ENCODE measurements at places on chromosomes 2 and 18. TPM values are rescaled to one million over a fixed set of nuclear protein-coding genes. Genes with fewer than 3 reads are reported as not detected.
A peak's percentile ranks its signal among the peaks of the same experiment; 100 is the strongest.

DNA sequence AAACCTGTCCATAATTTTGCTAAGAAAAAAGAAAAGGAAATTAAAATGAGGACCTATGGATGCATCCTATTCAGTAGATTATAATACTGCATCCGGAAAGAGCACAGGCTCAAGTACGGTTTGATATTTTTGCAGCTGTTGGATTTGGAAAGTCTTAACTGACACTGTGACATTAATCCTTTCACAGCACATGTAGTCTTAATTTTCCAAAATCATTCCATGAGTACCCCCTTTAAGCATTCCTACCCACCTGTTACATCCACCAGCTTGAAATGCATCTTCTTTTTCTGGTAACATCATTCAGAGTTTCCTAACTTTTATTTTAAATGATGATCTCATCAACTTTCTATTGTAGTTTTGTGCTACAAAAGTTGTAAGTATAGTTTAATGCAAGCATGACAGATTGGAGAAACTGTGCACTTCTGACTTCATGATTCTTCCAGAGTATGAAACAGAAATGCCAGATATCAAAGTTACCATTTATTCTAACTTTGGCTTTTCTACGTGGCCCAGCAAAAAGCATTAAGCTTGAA, 113.5 kb downstream of the ESCO1 start:
- DNase-seq = no peak

BMPR2 gene
- total RNA-seq = 83.6 TPM

MRPL19 gene
- 46.9 TPM for total RNA-seq

GRCh38 chr2:230052299-230052698, 16.4 kb downstream of the SLC16A14 start:
- DNase-seq = no peak

DYNAP gene
- total RNA-seq = not detected

DES gene
- 21,230 TPM for total RNA-seq

GRCh38 chr18:2412281-2412680, 159.0 kb downstream of the METTL4 start:
- DNase-seq = no peak

DNA sequence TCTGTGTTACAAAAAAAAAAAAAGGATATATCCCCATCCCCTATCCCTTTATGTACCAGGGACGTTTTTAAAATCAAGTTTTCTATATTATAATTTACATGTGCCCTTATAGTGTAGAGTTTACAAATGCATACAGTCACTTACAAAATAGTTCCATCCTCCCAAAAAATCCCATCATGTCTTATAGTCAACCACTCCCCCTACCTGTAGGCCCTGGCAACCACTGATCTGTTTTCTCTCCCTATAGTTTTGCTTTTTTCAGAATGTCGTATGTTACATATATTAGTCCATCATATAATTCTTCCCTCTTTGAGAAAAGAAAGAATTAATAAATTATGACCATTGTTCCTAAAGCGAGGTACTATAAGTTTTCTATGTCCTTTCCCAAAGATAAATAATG, 17.8 kb downstream of the CFAP210 start:
- no peak for DNase-seq

DNA sequence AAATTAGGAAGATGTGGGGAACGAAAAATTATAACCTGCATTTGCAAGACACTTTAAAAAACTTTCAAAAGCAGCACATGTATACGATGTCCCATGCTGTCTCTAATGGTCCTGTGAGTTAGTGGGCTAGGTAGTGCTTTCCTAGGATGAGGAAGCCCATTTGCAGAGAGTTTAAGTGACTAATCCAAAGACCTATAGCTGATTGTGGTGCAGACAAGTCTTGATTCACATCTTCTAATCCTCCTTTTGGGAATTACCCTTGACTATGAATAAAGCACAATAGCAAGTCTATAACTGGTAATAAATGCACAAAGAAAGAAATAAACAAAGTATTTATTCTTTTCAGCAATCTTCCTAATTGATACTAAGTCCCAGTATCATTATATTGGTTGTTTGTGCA, 234.6 kb upstream of the FANCL start:
- no peak for DNase-seq

GRCh38 chr18:79552140-79552631, 127.4 kb upstream of the CTDP1 start:
- peak; percentile 71 for DNase-seq

DOK6 gene
- total RNA-seq = 10.6 TPM

GRCh38 chr2:119387381-119388129, 20.8 kb downstream of the DBI start:
- peak; percentile 76 for DNase-seq

TGIF1 gene
- 10.8 TPM for total RNA-seq

NTSR2 gene
- total RNA-seq = not detected

DNA sequence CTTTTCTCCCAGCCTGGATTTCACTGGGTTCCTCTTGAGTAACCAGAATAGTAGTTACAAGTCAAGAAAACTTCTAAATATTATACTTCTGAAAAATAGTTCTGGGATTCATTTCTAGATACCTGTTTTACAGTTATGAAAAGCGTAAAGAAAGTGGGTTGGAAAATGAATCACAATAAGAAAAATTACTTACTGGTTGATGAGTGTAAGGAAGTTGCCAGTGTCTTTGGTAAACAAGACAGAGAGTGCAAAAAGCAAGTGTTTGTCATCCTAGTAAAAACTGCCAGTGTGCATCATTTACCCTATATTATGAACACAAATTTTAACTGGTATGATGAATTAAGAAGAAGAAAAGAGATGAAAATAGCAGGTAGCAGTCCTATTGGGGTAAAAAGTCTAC, 88.9 kb downstream of the R3HDM1 start:
- DNase-seq = no peak

DNA sequence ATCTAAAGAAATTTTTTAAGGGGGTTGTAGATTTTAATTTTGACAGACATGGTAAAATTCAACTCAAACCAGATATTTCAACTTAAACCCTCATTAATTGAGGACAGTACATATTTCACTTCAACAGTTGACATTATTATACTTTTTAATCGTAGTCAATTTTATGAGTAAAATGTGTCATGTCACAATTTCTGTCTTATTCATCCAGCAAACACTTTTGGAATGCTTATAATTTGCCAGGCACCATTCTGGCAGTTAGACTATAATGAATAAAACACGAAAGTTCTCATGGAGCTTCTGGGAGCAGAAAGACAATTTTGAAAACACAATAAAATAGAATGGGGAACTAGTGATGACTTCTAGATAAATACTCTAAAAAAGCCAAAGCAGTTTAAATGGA, 1094.8 kb downstream of the SUCLG1 start:
- no peak for DNase-seq

DNA sequence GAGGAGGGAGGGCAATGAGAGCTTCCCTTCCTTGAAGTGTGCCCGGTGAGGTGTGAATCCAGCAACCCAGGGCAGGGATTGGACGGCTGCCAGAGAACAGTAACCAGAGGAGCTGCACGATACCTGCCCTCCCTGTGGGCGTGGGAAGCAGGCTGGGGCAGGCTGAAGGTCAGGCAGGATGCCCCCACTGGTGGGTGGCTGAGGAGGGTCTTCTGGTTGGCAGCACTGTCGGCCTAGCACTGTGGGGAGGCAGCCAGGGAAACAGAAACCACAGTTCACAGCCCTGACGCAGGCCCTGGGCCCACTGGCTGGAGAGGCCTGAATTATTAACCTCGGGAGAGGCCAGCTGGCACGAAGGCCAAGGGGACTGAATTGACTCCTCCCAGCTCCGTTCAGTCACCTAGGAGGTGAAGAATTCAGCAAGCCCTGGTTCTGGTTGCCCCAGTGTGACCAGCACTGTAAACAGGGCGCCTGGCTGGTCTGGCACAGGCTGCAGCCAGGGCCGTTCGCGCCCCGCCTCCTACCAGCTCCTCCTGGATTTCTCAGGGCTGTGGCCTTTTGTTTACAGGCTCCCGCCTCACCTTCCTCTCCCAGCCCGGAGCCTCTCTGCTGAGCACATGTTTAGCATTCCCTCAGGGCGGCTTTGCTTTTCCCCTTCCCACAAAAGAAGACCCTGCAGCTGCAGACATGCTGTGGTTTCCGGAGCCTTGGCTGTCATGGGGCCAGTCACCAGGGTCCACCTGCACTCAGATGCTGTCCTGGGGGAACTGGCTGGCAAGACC, 97.8 kb downstream of the B3GNT2 start:
- DNase-seq = no peak

RNF125 gene
- total RNA-seq = 1.5 TPM

DNA sequence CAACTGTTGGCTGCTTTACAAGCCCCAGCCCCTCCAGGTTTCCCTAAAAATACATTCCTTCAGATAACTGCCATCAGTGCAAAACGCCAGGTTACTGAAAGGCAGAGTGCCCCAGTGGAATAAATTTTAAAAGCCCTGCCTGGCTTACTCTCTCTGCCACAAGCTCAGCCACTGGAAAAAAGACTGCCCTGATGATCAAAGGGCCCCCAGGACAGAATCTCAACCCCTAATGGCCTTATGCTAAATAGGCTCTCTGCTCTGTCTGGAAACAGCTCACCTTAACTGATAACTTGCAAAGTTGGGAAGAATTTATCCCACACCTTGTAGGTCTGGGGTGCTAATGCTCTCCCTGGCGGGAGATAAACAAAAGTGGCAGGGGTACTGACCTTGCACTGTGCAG, 33.9 kb downstream of the CFAP53 start:
- no peak for DNase-seq

GATA6 gene
- 76.2 TPM for total RNA-seq

ABI2 gene
- total RNA-seq = 91.7 TPM

- no peak for DNase-seq
These were observed 75.8 kb upstream of the ITGA6 start for GRCh38 chr2:172351586-172351985.

DNA sequence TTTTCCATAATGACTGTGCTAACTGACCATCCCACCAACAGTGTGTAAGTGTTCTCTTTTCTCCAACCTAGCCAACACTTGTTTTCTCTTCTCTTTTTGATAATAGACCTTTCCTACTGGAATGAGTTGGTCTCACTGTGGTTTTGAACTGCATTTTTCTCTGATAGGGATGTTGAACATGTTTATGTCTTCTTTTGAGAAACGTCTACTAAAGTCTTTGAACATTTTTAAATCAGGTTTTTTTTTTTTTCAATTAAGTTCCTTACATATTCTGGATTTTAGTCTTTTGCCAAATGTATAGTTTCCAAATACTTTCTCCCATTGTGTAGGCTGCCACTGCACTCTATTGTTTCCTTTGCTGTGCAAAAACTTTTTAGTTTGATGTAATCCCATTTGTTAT, 405.5 kb upstream of the FIGN start:
- DNase-seq = no peak

KCNF1 gene
- 0.27 TPM for total RNA-seq

GRCh38 chr2:100581277-100581612, 18.5 kb downstream of the PDCL3 start:
- no peak for DNase-seq

- DNase-seq = no peak
These were observed 13.3 kb upstream of the LCLAT1 start for GRCh38 chr2:30433541-30434299.

- DNase-seq = no peak
These were observed 492.3 kb upstream of the ZEB2 start for GRCh38 chr2:145012214-145012670.

ACVR1C gene
- 0.59 TPM for total RNA-seq

C2orf66 gene
- total RNA-seq = not detected

GPR35 gene
- 1.5 TPM for total RNA-seq

DNA sequence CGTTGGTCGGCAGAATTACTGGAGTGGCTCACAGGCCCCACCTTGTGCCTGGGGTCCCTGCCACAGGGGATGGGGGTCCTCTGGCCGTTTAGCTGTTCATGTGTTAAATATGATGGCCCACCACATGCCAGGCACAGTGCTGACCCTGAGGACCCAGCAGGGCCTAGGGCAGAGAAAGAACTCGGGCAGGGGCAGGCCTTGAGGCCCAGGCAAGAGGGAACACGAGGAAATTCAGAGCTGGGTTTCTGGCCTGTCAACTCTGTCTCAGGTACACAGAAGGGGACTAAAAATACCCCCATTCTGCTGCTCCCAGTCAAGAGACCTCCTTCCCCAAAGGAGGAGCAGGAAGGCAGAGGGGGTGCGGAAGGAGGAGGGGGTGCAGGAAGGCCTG, 66.2 kb downstream of the DNMT3A start:
- DNase-seq = no peak

- DNase-seq = no peak
These were observed 45.0 kb downstream of the ZBTB7C start for GRCh38 chr18:48364146-48364545.

- DNase-seq = no peak
These were observed 287.8 kb upstream of the SETBP1 start for GRCh38 chr18:44392933-44393332.

DNA sequence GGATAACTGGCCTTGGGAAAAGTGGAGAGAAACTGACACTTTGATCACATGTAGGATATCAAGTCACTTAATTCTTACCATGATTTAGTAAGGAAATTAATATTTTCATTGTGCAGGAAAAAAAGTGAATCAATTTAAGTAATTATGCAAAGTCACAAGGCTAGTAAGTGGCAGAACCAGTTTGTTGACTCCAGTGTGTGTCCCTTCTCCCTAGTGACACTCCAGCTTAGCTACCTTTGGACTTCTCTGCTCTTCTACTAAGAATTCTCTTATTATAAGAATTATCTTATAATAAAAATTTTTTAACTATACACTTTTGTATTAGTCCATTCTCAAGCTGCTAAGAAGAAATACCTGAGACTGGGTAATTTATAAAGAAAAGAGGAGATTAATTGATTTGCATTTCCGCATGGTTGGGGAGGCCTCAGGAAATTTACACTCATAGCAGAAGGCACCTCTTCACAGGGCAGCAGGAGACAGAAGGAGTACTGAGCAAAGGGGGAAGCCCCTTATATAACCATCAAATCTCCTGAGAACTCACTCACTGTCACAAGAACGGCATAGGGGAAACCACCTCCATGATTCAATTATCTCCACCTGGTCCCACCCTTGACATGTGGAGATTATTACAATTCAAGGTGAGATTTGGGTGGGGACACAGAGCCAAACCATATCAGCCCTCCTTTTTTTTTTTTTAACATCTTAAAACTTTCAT, 13.6 kb downstream of the COL4A4 start:
- no peak for DNase-seq

XDH gene
- total RNA-seq = not detected

- no peak for DNase-seq
These were observed 298.2 kb downstream of the TCF4 start for GRCh38 chr18:55289775-55290174.

GRCh38 chr2:66317268-66317890, 117.5 kb upstream of the MEIS1 start:
- DNase-seq = no peak
